ENCODE measurements at places on chromosomes 7 and 10. TPM values are rescaled to one million over a fixed set of nuclear protein-coding genes. Genes with fewer than 3 reads are reported as not detected.

The SPAM1 gene
- not detected for total RNA-seq

The CYP3A4 gene
- 2.7 TPM for total RNA-seq

The GGCT gene
- total RNA-seq, result 40.0 TPM

The KLF14 gene
- not detected for total RNA-seq

The ITGA8 gene
- 2.2 TPM for total RNA-seq

The H2BK1 gene
- total RNA-seq, result not detected

The DMTF1 gene
- 45.4 TPM for total RNA-seq

The PPP1R17 gene
- total RNA-seq, result not detected

The ANKRD22 gene
- total RNA-seq, result 30.9 TPM

The CDCA7L gene
- 129 TPM for total RNA-seq

The NPTX2 gene
- total RNA-seq, result 4.2 TPM

The ARMC3 gene
- total RNA-seq, result not detected

The COBL gene
- 40.2 TPM for total RNA-seq

The HTR5A gene
- not detected for total RNA-seq
